NCI-H510A (cell line): ENCODE measurements at places on chromosomes 1 and 21.

DNA sequence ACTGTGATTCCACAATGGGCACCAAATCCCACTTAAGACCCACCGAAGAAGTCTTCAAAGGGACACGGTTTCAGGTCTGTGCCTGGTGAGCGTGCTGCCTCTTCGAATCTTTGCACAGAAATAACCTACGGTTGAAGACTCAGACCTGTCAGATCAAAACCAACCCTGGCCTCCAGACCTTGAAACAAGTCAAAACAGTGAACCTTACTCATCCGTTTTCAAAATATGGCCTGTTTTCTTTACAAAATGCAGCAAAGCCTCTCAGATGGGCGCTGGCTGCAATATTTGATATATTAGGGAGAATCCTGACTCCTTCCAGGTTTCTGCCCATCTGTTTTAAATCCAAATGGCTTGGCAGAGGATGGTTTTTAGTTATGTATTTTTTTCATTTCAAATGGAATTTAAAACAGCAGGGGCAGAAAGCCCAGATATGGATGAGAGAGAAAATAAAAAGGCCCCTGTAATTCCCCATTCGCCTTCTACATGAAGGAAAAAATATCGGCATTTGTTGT is 14.0 kb downstream of the JUN start:
- DNase-seq, result no peak

- no peak for DNase-seq
These were observed 6.8 kb downstream of the CDC14A start for GRCh38 chr1:100359139-100359538.

- no peak for DNase-seq
These were observed 372.0 kb downstream of the RPS6KC1 start for GRCh38 chr1:213423041-213423440.

- DNase-seq, result no peak
These were observed 19.7 kb downstream of the DPH5 start for GRCh38 chr1:101005871-101006270.

- no peak for DNase-seq
These were observed 40.4 kb downstream of the TBX15 start for GRCh38 chr1:118947790-118948189.

DNA sequence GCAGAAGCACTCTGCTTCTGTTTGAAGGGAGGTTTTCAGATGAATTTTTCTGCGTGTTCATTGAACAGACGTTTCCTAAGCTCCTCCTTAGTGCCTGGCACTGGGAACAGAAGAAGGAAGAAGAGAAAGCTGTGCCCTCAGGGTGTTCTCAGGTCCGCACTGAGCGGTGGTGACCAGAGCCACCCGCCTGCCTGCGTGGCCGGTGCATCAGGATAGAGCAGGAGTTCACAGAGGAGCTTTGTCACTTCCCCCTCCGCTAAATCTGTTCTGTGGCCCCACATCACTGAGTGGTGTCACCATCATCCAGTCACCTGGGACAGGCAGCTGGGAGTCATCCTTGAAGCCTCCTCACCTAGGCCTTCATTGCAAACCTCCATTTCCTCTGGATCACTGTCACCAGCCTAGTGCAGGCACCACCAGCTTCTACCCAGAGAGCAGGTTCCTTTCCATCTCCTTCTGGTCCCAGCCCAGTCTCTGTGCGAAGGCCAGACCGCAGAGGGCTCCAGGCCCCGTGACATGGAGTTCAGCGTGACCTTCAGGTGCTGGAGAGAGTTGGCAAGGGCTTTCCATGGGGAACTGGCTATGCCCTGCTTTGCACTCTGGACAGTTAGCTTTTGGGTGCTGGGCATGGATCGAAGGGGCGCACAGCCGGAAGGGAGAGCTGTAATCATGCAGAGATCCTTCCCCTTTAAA is 21.7 kb downstream of the PARK7 start:
- DNase-seq, result no peak

DNA sequence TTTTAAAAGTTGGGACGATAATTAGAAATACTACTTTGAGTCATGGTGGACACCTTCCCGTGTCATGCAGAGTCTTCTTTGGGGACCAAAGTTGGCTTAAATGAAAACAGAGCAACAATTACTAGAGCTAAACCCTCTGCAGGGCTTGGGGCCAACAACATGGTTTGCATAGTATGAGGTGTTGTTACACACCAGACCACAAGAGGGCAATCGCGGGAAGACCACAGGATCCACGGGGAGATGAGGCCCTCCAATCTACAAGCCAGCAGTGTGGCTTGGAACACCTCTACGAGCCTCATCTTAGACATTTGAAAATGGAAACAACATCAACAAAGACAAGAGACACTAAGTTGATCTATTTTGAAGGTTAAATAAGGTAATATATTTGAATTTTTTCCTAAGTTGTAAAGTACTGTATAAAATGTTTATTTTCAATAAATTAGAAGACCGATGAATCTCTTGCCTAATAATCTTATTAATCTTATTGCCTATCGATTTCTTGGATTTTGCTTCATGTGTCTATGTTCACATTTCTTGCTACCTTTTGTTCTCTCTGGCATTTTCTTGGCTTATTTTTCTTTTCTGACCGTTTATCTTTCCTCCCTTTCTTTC is 8.2 kb upstream of the SMCP start:
- DNase-seq, result peak; percentile 4

DNA sequence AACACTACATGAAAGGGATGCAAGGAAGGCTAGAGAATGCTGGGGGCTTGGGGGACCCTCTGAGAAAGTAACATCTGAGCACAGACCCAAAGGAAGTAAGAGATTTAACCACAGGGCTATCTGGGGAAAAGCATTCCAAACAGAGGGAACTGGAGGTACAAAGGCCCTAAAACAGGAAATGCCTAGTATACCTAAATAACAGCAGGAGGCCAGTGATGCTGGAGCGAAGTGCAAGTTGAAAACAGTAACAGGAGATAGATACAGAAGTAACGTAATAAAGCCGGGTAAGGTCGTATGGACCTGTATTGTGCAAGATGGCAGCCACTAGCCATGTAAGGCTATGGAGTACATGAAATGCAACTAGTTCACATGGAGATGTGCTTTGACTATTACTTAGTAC is 52.1 kb downstream of the CD34 start:
- DNase-seq, result no peak

- no peak for DNase-seq
These were observed 3.9 kb downstream of the LAMB3 start for GRCh38 chr1:209648346-209648745.

- DNase-seq, result no peak
These were observed 22.2 kb downstream of the ACTL8 start for GRCh38 chr1:17777330-17777729.

GRCh38 chr21:41743321-41744027 is 23.4 kb downstream of the RIPK4 start:
- no peak for DNase-seq
